Esophagus mucosa (tissue), 1 donor: ENCODE measurements at places on chromosomes 16 and 17. TPM values are rescaled to one million over a fixed set of nuclear protein-coding genes. Genes with fewer than 3 reads are reported as not detected.
A peak's percentile ranks its signal among the peaks of the same experiment; 100 is the strongest.

The ARHGAP23 gene
- 148 TPM for total RNA-seq

The LPO gene
- 0.44 TPM for total RNA-seq

DNA sequence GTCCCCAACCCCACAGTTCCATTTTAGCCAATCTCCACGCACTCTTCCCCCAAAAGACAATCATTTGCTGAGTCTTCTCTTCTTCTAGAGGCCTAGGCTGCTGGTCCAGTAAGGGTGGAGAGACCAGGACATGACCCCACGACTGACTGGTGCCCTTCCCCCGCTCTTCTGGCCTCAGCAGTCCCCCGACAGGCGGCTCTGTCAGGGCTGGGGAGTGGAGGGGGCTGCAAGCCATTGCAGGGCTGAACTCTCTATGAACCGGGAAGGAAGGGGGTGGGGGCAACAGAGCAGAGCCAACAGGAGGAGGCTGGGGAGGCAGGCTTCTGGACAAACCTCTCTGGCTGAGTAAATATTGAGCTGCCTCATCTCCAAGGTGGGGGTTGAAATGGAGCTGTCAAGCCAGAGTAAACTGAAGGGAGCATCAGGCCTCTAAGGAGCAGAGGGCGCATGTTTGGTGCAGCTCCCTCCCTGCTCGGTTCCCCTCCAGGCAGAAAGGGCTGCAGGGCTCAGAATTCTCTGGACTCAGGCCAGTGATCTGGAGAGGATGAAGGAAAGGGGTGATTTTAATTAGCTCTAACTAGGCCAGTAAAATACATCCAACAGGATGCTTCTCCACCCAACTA is 8.7 kb downstream of the HOXB1 start:
- ATAC-seq: no peak

GRCh38 chr17:58272367-58273280 is 8.1 kb downstream of the MPO start:
- no peak for ATAC-seq

The HIGD1B gene
- total RNA-seq: 3.4 TPM

DNA sequence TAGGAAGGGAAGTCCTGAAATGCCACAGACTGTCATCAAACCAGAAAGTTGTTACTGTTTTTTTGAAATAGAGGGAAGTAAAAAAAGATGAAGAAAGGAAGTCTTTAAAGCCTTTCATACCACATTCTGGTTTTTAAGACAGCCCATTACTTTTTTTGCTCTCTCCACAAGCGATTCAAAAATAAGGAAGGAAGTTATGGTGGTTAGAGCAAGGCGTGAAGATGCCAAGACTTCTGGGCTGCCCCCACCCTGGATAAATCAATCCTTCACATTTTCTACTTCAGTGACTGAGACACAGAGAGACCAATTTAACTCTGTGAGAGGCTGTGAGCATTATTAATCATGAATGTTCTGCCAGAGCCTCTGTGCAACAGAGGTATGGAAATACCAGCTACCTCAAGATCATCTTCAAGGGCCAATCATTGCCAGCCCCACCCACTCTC is 82.3 kb upstream of the BCAR1 start:
- ATAC-seq: no peak

GRCh38 chr16:61277849-61278248 is 758.4 kb downstream of the CDH8 start:
- ATAC-seq: no peak

GRCh38 chr16:56493126-56493525 is 26.7 kb downstream of the BBS2 start:
- no peak for ATAC-seq

GRCh38 chr16:57993438-57993837 is 7.0 kb downstream of the ZNF319 start:
- peak; percentile 2 for ATAC-seq

DNA sequence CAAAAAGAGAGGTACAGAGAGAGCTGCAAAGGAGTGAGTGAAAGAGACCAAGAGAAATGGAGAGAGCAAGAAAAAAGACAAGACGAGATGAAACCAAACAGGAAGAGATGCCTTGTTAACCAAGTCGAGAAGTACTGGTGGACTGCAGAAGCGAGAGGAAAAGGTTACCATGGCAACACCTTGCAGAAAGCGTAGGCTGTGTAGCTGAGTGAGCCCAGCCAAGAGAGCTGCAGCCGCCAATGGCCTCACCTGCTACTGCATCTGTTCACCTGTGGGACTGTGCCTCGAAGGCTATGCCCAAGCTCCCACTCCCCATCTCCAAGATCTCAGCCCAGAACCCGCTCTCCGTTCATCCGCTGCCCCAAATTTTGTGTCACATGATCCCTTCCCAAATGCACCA is 161.3 kb downstream of the SLC39A11 start:
- no peak for ATAC-seq

The PHOSPHO1 gene
- total RNA-seq: 0.20 TPM

DNA sequence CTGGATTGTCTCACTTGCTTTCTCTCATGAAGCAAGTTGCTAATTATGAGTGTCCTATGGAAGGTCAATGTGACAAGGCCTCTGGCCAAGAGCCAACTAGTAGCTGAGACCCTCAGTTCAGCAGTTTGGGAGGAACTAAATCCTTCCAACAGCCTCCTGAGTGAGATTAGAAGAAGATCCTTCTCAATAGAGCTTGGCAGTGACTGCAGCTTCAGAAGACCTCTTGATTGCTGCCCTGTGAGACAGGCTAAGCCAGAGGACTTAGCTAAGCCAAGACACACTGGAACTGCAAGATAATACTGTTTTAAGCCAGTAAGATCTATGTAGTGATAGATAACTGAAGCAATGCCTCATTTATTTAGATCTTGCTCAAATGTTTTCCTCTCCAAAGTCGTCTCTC is 34.3 kb downstream of the PCTP start:
- no peak for ATAC-seq

- ATAC-seq: peak; percentile 55
Measured at GRCh38 chr17:2058586-2059546, 4.0 kb downstream of the HIC1 start.

DNA sequence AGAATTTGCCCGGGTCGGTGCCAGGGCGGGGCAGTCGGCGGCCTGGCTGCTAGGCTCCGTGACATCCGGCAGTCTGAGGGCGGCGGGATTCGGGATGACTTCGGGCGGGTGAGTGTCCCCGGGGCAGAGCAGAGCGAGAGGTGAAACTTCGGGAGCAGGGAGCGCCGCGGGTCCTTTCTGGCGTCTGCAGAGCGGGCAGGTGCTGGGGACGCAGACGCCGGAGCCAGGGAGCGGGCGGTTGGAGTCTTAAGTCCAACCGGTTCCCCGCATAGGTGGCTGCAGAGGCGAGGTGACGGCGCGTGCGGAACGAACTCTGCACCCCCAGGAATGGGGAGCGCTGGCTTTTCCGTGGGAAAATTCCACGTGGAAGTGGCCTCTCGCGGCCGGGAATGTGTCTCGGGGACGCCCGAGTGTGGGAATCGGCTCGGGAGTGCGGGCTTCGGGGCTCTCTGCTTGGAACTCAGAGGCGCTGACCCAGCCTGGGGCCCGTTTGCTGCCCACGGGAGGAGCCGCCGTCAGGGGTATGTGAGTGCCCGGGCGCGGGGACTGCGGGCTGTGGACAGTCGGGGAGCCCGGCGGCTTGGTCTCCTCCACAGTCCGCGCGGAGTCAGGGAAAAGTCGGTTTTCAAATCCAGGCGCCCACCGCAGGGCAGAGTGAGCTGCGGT is at the start of gene B4GALNT2:
Gene B4GALNT2 (plus strand): TSS at position 71 of the 666 bp plus-strand sequence. CDS start 24 bp downstream, at position 95.
- peak; percentile 49 for ATAC-seq

GRCh38 chr16:4262303-4262835 is 10.5 kb downstream of the TFAP4 start:
- ATAC-seq: no peak

DNA sequence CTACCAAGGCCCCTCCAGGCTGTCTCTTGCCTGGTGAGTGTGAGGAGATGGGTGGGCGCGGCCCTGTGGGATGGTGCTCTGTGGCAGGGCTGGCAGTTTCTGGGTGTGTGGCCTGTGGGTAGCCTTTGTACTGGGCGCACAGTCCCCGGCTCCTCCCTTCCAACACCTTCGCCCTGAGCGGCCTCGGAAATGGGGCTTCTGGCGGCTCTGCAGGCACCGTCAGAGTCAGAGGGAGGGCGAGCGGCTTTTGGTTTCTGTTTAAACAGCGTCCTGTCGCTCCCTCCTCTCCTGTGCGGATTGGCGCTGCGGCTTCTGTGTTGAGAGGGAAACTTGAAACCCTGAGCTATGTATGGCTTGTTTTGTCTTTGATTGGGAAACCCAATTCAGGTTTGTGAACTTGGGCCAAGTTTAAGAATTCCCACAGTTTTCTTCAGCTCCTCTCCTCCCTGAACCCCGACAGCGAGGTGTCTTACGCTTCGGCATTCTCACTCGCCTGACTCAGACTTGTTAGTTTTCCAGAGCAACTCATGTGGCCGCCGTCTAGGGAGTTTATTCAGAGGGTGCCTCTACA is 8.3 kb upstream of the ZNF750 start:
- peak; percentile 91 for ATAC-seq

The ITGAD gene
- total RNA-seq: not detected

The SECTM1 gene
- 6.3 TPM for total RNA-seq

DNA sequence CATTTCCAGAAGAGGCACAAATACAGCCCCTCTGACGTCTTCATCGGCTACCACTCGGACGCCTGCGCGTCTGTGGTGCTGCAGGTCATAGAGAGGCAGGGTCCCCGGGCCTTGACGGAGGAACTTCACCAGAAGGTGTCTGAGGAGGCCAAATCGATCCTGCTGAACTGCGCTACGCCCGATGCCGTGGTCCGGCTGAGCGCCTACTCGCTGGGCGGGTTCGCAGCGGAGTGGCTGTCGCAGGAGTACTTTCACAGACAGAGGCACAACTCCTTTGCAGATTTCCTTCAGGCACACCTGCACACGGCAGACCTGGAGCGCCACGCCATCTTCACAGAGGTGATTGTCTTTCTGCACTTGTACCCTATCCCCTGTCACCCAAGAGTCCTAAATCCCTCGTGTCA is 67.0 kb upstream of the ENDOV start:
- ATAC-seq: no peak

- ATAC-seq: no peak
Measured at GRCh38 chr17:31092475-31093064, 2.2 kb upstream of the NF1 start.

The DHX58 gene
- total RNA-seq: 6.3 TPM

DNA sequence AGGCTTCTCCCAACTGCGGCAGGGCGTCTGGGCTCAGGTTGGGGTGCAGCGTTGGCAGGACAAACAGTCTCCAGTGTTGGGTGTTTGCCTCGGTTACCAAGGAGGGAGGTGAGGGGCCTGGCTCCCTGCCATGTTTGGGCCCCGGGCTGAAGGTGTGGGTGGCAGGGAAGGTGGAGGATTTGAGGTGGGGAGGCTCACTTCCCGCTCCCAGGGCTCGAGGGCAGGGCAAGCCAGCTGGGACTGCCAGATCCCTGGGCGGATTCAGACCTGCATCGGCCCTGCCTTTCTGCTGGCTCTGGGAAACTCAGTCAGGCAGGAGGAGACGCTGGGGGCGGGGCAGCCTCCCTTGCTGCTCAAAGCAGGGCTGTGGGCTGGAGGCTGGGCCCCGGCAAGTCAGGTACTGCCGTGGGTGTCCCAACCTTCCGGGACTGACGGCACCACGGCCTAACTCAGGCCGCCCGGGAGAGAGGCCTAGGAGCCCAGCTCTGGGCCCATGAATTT is 31.3 kb upstream of the KRT17 start:
- ATAC-seq: peak; percentile 70

The RHBDF1 gene
- total RNA-seq: 21.8 TPM

GRCh38 chr17:11488407-11488806 is 109.9 kb upstream of the DNAH9 start:
- no peak for ATAC-seq

GRCh38 chr17:20999044-20999573 is 43.7 kb downstream of the USP22 start:
- ATAC-seq: no peak

DNA sequence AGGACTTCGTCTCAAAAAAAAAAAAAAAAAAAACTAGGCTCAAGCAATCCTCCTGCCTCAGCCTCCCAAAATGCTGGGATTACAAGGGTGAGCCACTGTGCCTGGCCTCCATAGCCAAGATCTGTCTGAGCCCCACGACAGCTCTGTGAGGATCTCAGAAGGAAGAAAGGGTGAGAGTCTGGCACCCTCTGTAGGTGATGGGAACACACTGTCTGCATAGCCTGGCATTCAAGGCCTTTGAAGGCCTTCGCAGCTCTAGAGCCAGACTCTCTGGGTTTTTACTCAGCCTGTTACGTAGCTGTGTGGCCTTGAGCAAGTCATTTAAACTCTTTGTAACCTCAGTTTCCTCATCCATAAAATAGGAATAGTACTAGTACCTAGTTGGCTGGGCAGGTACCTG is 6.3 kb upstream of the XPO6 start:
- peak; percentile 82 for ATAC-seq

The MT1F gene
- total RNA-seq: 3.7 TPM

GRCh38 chr16:5584109-5584508 is 486.5 kb upstream of the EEF2KMT start:
- no peak for ATAC-seq

DNA sequence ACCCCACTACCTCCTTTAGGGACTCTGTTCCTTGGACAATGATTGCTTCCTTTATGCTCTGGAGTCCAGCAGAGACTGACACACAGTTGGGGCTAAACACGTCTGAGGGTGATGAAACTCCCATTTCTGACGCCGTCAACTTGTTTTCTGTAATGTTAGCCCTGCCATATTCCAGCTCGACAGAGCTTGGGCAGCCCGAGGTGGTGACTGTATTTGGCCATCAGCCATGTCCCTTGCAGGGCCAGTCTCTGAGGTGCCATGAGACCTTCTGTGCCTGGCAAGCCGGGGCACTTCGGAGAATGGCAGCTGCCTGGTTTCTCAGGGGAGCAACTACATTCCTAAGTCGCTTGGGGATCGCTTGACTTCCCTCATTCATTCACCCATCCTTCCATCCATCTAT is 278.9 kb upstream of the TNRC6C start:
- no peak for ATAC-seq

The CDH11 gene
- 3.8 TPM for total RNA-seq

The SDK2 gene
- 4.9 TPM for total RNA-seq

GRCh38 chr16:5444189-5444588 is 346.6 kb upstream of the EEF2KMT start:
- no peak for ATAC-seq

DNA sequence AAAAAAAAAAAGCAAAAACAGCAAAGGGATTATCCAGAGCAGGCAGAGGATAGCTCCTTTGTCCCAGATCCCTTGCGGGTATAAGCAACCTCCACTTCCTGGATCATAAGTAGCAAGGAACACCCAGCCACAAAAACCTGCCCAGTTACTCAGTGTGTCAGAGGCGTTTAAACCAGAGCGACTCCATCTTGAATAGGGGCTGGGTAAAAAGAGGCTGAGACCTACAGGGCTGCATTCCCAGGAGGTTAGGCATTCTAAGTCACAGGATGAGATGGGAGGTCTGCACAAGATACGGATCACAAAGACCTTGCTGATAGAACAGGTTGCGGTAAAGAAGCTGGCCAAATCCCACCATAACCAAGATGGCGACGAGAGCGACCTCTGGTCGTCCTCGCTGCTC is 33.4 kb upstream of the HELZ start:
- peak; percentile 52 for ATAC-seq

DNA sequence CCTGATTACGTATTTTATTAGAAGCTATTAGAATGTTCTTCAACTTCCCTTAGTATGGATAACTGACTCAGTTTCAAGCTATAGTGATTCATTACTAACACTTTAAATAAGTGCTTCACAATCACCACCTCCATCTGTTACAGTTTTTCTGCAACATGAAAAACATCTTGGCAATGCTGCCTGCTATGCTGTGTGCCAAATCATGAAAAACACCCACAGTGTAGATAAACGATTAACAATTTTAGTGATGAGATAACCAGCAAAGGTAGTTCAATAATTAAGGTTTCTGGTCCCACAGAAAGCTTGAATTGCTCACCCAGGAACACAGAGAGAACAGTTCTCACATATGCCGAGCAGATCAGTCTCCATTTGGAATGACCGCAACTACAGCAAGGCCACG is 51.4 kb upstream of the SLC25A19 start:
- ATAC-seq: no peak
